Naive B cell (primary cell): ENCODE measurements at places on chromosomes 7 and 10.

DNA sequence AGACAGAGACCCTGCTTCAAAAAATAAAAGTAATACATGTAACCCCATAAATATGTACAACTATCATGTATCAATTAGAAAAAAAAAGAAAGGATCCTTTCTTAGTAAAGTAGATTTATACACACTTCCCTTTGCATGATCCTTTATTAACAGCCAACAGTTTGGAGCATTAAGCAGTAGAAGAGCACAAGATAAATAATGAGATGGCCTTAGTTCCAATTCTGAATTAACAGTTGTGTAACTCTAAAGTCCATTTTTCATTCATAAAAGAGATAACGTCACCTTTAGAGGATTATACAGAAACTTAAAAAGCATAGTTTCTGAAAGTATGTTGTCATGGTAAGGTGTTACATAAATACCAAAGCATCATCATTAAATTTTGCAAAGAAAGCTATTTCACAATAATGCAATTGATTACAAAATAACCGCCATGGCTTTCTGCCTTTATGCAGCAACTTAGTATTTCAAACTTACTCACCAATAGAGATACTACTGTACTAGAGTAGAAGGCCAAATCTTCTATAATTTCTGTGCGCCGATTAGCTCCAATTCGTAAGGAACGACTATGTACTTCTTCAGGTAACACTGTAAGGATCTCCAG lies 40.3 kb downstream of the TNPO3 start:
- DNase-seq, result no peak

DNA sequence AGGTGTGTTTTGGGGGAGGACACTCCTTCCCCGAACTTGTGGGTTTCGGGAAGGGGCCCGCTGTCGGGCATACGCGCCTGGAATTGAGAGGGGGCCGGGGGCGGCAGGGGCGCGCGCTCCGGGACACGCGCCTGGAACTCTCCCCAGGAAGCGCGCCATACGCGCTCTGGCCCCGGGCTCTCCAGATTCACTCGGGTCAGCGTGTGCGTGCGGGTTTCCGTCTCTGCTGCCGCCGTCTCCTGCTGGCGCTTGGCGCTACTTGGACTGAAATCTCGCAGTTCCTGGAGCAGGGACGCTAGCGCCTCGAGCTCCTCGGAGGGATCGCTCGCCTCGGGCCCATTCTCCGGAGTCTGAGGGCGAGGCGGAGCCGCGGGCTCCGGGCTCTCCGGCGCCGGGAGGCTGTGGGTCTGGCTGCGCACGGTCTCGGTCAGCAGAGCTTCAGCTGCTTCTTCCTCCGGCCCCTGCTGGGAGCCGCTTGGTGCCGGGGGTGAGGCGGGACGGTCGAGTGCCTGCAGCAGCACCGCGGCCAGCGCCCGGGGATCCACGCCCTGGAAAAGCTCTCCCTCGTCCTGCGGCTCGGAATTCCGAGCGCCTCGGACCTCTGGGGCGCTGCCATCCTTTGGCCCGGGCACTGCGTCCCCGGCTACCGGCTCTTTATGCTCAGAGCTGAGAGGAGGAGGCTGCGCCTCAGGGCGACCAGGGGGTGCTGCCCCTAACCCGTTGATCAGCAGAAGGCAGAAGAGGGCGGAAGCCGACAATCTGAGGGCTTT lies 1.1 kb downstream of the VGF start:
- no peak for DNase-seq

- DNase-seq, result no peak
Measured at GRCh38 chr10:120161111-120161510, 268.6 kb downstream of the SEC23IP start.

GRCh38 chr10:74542077-74542476 lies 284.3 kb upstream of the KAT6B start:
- DNase-seq, result no peak

GRCh38 chr7:157525491-157525915 lies 188.7 kb downstream of the DNAJB6 start:
- no peak for DNase-seq

DNA sequence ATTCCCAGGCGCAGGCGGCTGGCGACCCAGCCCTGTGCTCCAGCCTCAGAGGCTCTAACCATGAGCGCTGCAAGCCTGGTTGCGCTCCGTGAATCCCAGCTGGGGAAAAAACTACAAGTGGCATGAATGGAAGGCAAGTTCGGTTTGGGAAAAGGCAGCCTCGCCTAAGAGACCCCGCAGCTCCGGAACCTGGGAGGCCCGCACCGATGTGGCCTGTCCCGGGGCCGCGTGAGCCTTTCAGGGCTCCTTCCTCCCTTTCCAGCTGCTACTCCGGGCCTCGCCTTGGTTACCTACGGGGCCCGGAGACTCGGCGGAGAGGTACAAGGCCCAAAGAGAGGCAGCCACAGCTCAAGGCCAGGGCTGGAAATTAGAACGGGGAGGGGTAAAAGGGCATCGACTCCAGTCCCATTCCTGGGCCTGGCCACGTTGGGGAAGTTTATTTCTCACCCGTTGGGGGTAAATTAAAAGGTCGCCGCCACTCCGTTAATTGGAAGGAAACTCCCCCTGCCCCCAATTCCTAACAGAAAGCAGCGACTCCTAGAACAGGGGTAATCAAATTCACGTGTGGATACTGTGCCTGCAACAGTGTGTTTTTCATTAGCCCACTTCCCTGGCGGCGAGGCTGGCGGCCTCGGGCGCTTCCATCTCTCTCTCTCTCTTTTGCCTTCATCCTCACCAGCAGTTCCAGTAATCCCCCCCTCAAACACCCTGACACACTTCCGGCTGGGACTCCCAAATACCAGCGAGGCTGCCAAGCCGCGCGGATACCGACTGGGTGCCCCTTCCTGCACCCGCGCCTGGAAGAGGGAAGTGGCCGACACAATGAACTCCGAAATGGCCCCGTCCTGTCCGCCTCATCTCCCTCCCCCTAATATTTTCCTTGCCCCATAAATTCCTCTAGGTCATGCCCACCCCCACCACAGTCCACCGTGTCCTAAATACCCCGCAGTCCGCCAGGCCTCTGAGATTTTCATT lies 1.5 kb upstream of the HOXA9 start:
- no peak for DNase-seq

GRCh38 chr10:103636492-103636891 lies 143.0 kb downstream of the NEURL1 start:
- DNase-seq, result no peak

- no peak for DNase-seq
Measured at GRCh38 chr10:130627346-130628045, 491.3 kb downstream of the GLRX3 start.
